ENCODE measurements at places on chromosomes 2 and 18.

DNA sequence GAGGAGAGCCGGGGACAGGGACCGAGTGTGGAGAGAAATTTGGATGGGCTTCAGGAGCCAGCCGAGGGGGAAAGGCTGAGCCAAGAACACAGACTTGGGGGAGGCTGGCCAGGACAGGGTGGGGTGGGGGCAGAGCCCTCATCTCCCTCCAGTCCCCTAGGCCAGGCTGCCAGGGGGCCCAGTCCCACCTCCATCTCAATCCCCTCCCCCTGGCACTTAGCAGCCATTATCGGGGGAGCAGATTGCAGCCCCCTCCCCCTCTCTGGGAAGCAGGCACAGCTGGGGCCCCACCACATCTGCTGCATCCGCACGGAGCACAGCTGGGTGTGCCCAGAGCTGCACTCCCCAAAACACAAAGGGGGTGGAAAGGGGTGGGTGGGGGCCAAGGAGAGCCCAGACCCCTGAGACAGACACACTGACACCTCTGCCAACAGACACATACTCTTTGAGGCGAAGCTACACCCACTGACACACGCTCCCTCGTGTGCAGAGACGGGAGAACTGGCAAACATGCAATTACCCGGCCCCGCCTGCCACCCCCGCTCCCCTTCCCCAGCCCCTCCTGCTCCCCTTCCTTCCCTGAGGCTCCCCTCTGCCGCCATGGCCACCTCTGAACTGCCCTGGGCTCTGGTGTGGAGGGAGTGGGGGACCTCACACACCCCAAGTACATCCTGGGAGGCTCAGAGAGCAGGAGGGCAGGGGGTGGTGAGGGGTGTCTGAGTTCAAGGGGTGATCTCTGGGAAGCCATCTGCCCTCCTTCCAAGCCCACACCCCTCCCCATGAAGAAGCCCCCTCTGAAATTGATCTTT lies 5.1 kb upstream of the ASIC4 start:
- no peak for DNase-seq

- no peak for DNase-seq
These were observed 26.6 kb downstream of the MLPH start for GRCh38 chr2:237513693-237514092.

DNA sequence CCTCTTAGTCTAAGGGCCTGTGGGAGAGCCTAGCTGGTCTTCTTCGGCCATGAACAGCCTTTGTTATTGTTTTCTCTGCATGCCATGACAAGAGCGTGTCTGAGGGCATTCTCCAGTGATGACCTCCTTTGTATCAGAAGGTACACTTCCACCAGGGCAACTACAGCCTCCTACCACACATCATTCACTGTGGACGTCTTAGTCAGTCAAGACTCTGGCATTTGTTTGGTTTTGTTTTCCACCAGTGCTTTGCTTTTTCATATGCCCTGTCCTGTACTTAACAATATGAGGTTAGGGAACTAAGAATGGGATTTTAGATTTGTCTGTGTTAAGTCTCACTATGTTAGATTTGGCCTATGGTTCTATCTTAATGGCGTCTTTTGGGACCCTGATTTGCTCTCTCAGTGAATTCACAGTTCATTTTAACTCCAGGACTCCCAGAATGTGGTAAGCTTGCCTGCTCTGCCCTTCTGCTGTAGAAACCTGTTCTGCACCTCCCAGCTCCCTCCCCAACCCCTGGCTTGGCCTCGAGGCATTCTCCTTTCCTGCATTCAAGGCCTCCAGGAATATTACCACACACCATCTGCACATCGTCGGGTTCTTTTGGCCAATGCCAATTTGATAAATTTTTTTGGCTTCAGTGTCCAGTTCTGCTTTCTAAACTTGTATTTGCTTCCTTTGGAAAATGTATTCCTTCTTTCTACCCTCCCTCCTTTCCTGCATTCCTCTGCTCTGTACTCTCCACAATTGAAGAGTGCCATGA lies 42.8 kb upstream of the IL1R1 start:
- no peak for DNase-seq

GRCh38 chr2:158575051-158575635 lies 118.4 kb downstream of the PKP4 start:
- no peak for DNase-seq

DNA sequence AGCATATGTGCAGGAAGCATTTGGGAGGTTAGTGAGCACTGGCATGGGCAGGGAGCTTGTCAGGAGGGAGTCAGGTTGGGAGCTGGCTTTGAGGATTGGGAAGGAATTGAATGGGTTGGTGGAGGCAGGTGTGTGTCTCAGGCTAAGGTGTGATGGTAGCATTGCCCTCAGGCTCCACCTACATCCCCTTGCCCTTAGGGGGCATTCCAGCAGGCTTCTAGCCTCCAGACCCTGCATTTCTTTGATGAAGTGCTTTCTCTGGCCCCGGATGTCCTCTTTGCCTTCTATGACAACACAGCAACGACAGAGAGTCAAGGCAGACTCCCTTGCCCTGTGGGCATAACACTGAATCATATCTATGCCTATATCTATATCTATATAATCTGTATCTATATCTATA lies 13.5 kb downstream of the RHBDD1 start:
- no peak for DNase-seq

GRCh38 chr2:96787411-96787810 lies 26.7 kb downstream of the CNNM4 start:
- no peak for DNase-seq

DNA sequence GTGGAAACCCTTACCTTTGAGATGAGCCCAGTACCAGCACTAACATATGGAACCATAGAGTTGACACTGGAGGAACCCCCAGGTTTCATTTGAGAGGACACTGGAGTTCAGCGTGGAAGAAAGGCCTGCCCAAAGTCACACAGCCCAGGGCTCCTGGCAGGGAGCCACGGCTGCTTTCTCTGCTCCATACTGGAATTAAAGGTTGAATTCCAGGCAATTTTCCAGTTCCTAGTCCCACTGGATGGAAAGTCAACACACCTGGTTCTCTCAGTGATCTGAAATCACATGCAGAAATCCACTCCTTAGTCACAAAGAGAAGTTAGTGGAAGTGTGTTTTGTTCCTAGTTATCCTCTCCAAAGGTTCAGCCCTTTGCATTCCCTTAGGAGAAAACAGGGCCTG lies 336.1 kb upstream of the SKOR2 start:
- DNase-seq = no peak

DNA sequence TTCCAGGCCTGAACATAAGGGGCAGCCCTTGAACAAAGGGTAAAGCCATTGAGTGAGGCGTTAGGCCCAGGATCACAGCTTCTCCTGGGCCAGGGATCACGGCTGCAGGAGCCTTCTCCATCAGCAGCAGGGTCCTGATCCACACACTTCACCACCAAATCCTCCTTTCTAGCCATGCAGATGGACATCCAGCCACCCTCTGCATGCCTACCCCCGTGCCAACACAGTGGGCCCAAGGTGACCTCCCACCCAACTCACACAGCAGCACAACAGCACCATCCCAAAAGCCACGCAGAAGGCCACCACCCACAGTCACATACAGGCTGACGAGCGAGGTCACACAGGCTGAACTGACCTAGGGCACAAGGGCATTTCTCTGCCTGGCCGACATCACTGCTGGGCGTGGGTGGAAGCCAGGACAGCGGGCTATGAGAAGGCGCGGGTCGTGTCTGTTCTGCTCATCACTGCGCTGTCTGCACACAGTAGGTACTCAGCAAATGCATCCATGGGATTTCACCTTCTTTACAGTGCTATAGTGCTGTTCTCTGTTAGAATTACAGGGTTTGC lies 31.2 kb downstream of the TFCP2L1 start:
- no peak for DNase-seq

DNA sequence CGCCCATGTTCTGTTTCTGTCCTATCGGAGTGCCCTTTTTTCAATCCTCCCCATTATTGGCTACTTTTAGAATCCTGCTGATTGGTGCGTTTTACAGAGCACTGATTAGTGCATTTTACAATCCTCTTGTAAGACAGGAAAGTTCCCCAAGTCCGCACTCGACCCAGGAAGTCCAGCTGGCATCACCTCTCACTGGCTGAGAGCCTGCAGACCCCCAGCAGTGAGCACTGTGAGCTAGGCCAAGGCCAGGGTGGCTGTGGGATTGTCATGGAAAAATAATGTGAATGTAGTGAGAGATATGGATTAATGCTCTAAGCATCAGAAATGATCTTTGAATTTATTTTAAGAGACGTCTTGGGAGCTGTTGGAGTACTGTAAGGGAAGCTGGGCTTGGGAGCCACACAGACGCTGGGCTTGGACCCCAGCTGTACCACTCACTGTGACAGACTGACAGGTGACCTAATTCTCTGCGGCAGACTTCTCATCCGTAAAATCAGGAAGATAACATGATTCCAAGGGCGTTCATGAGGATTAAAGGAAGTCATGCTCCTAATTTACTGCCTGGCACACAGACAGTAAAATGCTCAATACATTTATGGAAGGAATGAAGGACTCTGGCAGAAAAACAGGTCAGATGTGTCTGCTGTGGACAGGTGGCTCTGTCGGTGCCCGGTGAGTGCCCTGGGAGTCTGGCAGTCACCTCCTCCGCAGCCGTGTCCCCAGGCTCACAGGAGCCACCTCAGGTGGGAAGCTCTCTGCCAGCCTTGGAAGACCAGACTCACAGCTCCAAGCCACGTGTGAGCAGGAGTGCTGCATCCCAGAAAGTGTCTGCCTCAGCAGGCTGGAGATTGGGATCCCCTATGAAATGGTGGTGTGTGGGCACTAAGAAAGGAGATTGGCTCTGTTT lies 105.5 kb downstream of the FAM168B start:
- DNase-seq = no peak

GRCh38 chr2:136049991-136050920 lies 64.8 kb upstream of the DARS1 start:
- no peak for DNase-seq

DNA sequence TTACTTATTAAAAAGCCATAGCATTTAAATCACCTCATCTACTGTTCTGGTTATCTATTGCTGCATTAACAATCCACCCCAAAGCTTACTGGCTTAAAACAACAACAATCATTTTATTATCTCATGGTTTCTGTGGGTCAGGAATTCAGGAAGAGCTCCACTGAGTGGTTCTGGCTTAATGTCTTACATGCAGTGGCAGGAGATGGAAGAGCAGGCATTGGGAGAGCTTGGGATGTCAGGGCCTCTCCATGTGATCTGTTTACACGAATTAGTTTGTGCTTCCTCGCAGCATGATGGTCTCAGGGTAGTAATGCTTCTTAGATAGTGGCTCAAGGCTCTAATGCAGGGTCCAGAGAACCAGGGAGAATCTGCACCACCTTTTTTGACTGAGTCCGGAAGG lies 14.4 kb upstream of the REL start:
- no peak for DNase-seq

GRCh38 chr2:196802401-196802800 lies 2.9 kb upstream of the GTF3C3 start:
- DNase-seq = no peak

- DNase-seq = no peak
These were observed 91.5 kb downstream of the PID1 start for GRCh38 chr2:229179628-229180027.

GRCh38 chr2:171320208-171320621 lies 113.6 kb downstream of the METTL8 start:
- no peak for DNase-seq

DNA sequence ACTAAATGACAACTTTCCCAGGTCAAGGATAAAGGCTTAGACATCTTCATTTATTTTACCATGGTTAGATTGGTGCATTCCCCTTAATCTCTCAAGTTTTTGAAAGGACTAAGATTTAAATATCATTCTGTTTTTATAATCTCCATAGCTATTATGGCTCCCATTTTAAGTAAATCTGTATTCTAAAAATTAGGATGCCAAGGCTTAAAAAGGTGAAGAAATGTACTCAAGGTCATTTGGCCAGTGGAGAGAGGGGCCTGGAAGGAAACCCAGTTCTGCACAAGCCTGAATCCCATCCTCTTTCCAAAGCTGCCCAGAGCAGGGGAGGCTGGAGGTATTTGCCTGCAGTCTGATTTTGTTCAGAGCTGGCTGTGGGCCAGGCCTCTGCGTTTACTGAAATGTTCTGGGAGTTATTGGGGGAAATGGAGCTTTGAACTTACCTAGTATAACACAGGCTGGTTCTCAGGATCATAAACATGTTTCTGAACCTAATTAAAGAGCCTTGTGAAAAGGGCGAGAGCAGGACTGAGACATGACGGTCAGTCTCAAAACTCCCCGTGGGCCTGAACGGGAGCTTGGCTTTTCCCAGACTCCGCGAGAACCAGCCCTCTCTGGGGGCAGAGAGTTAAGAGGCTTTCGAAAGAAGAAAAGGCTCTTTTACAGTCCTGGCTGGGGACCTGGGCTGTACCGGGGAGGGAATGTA lies 85.6 kb downstream of the DDX1 start:
- DNase-seq = no peak

GRCh38 chr2:164920430-164920829 lies 34.9 kb downstream of the SLC38A11 start:
- no peak for DNase-seq

- peak; percentile 3 for DNase-seq
These were observed 166.0 kb downstream of the EHBP1 start for GRCh38 chr2:62871506-62871905.

DNA sequence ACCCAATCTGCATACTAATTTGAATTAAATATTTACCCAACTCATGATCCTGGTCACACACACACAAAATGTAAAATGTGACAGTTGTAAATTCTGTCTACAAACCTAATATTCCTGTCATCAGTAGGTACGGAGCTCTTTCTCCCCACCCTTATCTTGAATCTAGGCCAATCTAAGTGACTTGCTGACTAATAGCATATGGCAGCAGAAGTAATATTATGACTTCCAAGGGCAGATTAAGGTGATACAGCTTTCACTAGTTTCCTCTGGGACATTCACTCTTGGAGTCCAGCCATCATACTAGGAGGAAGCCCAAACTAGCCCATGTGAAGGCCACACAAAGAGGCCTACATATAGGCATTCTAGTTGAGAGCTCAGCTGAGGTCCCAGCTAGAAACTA lies 89.4 kb downstream of the TMEM131 start:
- DNase-seq = no peak

DNA sequence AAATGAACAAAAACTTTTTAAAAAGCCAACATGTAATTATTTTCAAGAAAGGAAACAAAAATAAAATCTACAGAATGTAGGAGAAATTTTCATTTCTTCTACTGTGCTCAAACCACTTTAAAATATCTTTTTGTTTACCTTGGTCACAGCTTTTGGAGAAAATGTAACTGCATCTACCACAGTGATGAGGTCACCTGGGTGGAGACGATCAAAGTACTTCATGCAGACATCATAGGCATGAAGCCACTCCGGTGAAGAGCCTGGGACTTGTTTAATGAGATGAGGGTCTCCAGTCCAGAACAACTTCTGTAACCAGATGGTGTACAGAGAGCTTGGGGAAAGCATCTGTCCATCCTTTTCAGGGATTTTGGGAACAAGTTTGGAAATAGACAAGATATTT lies 285.8 kb downstream of the NBAS start:
- no peak for DNase-seq

DNA sequence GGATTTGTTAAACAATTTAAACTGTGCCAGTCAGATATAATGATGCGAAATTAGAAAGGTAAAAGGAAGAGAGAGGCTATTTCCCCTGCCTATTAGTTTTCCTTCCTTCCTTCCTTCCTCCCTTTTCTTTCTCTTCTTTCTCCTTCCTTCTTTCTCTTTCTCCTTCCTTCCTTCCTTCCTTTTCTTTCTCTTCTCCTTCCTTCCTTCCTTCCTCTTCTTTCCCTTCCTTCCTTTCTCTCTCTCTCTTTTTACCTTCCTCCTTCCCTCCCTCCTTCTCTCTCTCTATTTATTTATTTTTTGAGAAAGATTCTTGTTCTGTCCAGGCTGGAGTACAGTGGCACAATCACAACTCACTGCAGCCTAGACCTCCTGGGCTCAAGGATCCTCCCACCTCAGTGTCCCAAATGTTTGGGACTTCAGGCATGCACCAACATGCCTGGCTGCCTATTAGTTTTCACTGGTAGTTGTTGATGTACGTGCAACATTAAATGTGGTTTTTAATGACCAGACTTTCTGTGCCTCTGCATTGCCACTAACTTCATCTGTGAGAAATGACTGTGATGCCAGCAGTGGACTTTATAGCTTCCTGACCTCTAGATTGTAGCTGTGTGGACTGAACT lies 48.7 kb upstream of the NFE2L2 start:
- no peak for DNase-seq
